ENCODE measurements at places on chromosomes 7 and 10. TPM values are rescaled to one million over a fixed set of nuclear protein-coding genes. Genes with fewer than 3 reads are reported as not detected.
A peak's percentile ranks its signal among the peaks of the same experiment; 100 is the strongest.

DNA sequence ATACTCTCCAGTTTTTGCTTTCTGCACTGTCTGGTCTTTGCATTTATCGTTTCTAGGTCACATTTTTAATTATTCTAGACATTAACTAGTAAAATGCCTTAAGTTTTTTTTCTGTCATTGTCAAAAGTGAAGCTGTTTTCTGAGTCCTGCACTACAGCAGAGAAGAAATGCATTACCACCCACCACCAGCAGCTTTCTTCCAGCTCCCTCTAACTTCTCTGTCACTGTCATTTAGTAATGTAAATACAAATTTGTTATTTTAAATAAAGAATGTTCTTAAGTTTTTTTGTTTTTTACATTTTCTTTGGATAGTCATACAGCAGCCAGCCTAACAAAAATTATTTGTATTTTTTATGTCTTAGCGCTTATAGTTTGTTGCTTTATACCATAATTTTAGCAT lies 18.8 kb downstream of the PTPRZ1 start:
- no peak for DNase-seq

DNA sequence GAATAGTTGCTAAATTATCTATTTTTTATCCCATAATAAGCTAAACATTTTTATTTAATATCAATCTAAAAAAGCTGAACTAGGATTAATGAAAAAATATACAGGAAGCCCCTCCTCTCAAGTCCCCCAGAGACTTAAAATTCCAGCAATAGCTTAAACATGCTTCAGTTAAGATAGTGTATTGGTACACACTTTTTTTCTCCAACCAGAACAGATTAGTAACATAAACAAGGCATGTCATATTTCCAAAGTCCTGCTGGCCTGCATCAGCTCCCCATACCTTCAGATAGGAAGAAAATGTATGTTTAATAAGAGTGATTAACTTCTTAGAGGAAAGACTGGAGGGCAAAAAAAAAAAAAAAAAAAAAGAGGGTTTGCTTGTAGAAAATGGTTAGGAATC lies 7.1 kb downstream of the TBX20 start:
- no peak for DNase-seq

DNA sequence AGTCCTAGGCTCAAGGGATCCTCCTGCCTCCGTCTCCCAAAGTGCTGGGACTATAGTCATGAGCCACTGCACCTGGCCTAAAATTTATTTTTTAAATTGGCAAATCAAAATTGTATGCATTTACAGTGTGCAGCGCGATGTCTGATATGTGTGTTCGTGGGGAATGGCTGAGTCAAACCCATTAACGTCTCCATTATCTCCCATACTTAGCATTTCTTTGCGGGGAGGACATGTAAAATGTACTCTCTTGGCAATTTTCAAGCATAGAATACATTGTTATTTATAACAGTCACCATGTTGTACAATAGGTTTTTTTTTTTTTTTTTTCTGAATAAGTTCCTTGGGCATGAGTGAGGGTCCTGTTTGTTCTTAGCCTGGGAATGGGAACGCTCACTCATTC lies 3.8 kb downstream of the TMEM184A start:
- DNase-seq: no peak

DNA sequence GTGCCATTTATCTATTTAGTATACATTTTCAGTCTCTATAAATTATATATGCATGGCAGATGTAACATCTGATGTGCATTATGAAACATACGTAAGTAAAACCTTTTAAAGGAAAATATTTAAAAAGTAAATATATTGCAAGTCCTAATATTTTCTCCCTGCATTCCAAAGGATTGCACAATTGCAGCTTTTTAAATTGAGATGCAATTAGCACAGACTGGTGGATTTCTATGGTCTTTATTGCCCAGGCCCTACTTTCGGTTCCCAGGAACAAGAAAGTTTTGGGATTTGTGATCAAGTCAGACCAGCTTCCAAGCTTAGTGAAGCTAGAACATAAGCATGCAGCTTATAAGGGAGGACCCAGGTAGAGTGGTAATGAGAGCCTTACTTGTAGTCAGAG lies 337.8 kb downstream of the NRG3 start:
- DNase-seq: no peak

DNA sequence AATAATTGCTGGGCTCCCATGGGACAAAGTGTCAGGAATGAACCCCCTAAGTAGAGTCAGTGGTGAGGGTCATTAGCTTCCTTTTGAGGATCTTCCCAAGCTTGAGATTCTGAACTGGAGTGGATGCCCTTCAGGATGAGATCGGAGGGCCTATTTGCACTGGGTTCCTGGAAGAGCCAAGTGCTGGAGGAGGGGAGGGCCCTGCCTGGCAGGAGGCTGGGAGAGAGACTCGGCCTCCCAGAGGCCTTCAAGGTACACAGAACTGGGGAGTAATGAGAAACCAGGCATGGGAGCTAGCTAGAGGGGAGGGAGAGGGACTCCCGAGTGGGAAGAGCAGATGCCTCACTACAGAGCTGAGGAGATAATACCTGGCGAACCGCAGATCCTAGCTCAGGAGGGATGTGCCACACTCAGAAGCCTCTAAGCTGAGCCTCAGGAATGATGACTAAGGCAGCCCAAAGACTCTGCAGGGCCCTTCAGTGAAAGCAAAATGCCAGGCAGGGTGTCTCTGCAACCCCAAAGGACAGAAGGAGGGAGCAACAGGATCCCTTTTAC lies 9.4 kb downstream of the PDAP1 start:
- peak; percentile 23 for DNase-seq

- DNase-seq: no peak
Observed at GRCh38 chr10:112817981-112818777, 131.9 kb upstream of the TCF7L2 start.

GRCh38 chr10:94005050-94005449 lies 11.3 kb downstream of the PLCE1 start:
- DNase-seq: no peak

GRCh38 chr10:92313750-92314149 lies 22.8 kb downstream of the MARCHF5 start:
- DNase-seq: no peak

The SPDYE16 gene
- total RNA-seq: not detected

The LAMB1 gene
- 77.2 TPM for total RNA-seq

The GDF10 gene
- not detected for total RNA-seq

The GBX1 gene
- total RNA-seq: 0.62 TPM

The CDK13 gene
- 30.6 TPM for total RNA-seq

Data from H7 (cell line).